ENCODE measurements at places on chromosomes 5 and 9. TPM values are rescaled to one million over a fixed set of nuclear protein-coding genes. Genes with fewer than 3 reads are reported as not detected.

Gene SOHLH1
- not detected for total RNA-seq

Gene TRIM7
- 84.9 TPM for total RNA-seq

Gene EMB
- 28.4 TPM for total RNA-seq

Gene CTNNA1
- total RNA-seq: 306 TPM

Gene SPINK5
- total RNA-seq: 62.8 TPM

Gene GFI1B
- total RNA-seq: not detected

Gene FNBP1
- total RNA-seq: 13.5 TPM

Gene HTR1A
- not detected for total RNA-seq

Gene FREM1
- total RNA-seq: 0.05 TPM

Gene PLPP7
- total RNA-seq: not detected

Gene SLC44A1
- 17.8 TPM for total RNA-seq

Gene EPB41L4B
- 17.4 TPM for total RNA-seq

Gene HMMR
- 26.5 TPM for total RNA-seq

Gene INSL4
- 1.0 TPM for total RNA-seq

Gene PCDHGA8
- total RNA-seq: 0.51 TPM

Gene ARL14EPL
- total RNA-seq: not detected

All from airway epithelial cell (primary cell).